ENCODE measurements at places on chromosomes 6 and 20. TPM values are rescaled to one million over a fixed set of nuclear protein-coding genes. Genes with fewer than 3 reads are reported as not detected.

CDSN gene
- total RNA-seq = not detected

DNA sequence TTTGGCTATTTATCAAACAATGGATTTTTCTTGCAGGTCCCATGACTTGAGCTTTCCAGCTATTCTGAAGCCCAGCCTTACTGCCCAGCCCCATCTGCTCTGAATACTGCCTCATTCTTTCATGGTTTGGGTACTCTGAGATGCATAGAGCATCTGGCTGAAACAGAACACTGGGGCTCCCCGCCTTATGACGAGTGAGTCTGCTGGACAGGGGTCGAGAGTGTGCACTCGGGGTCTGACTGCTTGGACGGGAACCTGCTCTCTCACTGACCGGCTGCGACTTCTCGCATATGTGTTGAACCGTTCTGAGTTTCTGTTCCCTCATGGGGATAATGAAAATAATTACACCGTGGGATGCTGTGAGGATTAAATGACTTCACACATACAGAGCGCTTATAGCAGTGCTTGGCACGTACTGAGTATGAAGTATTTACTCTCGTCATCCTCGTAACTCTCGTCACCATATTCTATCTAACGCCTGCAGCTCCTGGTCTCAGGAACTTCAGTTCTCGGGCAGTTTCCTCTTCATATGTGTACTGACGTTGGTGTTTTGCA, 59.5 kb upstream of the MPC1 start:
- H3K4me1 ChIP-seq = no peaks in the 10 kb centered on the region
- H3K27ac ChIP-seq = no peak overlapping the region
- no peaks in the 10 kb centered on the region for H3K27me3 ChIP-seq
- DNase-seq = no peak

DNA sequence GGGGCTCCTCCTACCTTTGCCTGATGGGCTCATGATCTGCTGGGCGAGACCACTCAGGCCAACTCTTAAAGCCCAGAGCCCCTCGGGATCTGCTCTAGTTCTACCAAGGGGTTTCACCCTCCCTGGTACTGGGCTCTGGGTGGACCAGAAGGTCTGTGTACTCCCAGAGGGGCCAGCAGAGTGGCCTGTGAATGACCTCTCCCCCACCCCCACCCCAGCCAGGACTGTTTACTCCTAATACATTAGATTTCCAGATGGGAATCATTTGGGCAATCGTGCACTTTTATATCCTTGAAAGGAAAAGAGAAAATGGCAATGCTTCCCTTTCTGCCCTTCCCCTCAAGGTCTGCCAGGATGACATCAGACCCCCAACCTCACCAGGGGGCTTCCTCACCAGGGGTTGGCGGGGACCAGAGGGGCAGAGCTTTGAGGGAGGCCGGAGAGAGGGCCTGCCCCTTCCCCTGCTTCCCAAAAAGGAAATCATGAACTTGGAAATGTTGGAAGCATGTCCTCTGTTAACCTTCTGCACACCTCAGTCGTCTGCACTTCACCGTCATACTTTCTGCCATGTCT, 37.1 kb upstream of the PMEPA1 start:
- peaks cover 23% of the 10 kb centered on the region for H3K4me1 ChIP-seq
- H3K27ac ChIP-seq = no peak overlapping the region
- no peaks in the 10 kb centered on the region for H3K27me3 ChIP-seq
- no peak overlapping the region for H3K4me3 ChIP-seq
- no peak for DNase-seq
- H3K36me3 ChIP-seq = no peaks in the 10 kb centered on the region

DNA sequence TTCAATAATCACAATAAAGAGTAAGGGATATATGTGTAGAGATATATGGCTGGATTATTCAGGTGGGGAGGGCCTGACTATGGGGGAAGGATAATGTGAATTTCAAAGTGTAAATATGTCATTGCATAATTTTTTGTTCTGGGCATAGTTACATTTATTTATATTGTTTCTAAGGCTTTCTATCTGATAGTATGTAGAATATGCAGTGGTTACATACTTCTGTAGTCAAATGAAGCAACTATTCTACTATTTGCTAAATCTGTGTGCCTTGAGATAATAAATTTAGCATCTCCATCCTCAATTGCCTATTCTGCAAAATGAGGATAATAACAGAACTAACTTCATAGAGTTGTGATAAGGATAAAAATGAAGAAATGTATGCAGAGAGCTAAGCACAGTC, 359.2 kb downstream of the CDKAL1 start:
- no peak for DNase-seq
- no peak overlapping the region for H3K27ac ChIP-seq
- no peak overlapping the region for H3K4me3 ChIP-seq
- peaks cover 11% of the 10 kb centered on the region for H3K36me3 ChIP-seq
- H3K4me1 ChIP-seq = peaks cover 8% of the 10 kb centered on the region

- no peak overlapping the region for H3K4me3 ChIP-seq
- peaks cover 8% of the 10 kb centered on the region for H3K36me3 ChIP-seq
- H3K4me1 ChIP-seq = no peaks in the 10 kb centered on the region
These were observed 609.1 kb upstream of the SLC35B3 start for GRCh38 chr6:9044426-9044825.

DNA sequence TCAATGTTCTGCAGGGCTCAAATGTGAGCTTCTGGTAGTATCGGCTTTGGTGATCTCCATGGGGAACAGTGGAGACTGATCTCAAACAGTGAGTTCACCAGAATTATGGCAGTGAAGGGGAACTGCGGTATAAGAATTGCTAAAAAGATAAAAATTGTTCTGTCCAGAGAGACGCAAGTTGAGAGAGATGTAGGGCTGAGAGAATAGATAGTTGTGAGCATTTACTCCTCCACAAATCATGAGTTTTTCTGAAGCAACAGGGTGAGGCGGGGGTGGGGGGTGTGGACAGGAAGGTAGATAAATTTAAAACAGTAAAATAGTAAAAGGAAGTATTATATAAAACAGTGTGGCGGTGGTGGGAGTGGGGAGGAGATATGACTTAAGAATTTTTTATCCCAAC, 98.6 kb upstream of the NEDD9 start:
- H3K4me1 ChIP-seq = peaks cover 6% of the 10 kb centered on the region
- H3K4me3 ChIP-seq = no peak overlapping the region
- no peak for DNase-seq

DNA sequence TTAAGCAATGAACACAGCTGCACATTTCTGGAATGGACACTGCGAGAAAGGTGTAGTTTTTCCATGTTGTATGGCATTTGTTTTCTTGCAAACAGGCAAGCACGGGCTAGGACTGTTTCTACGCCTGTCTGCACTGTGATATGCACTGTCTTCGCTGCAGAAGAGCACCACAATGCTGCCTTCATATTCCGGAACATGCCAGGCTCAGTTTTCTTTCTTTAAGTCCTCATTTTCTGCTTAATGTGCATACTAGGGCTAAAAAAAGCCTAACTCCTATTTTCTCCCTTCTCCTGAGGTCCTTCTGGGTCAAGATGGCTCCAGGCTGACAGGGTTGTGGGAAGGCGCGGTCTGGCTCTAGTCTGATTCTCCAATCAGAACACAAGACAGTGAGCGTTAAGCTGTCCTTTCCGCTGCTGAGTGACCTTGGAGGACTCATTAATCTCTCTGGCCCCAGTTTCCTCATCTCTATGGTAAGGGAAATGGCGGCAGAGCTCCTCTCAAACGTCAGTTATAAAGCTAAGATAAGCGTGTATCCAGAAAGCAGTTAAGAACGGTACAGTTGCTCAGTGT, 379.9 kb downstream of the C6orf118 start:
- no peak overlapping the region for H3K27ac ChIP-seq
- H3K4me1 ChIP-seq = no peaks in the 10 kb centered on the region
- peaks cover 8% of the 10 kb centered on the region for H3K36me3 ChIP-seq
- no peak overlapping the region for H3K4me3 ChIP-seq
- no peak for DNase-seq

OXT gene
- not detected for total RNA-seq

- no peaks in the 10 kb centered on the region for H3K27me3 ChIP-seq
- H3K4me1 ChIP-seq = peaks cover 6% of the 10 kb centered on the region
- no peak for DNase-seq
- peaks cover 2% of the 10 kb centered on the region for H3K36me3 ChIP-seq
- no peak overlapping the region for H3K27ac ChIP-seq
These were observed 338.2 kb upstream of the ZFP64 start for GRCh38 chr20:52529826-52530225.

DNA sequence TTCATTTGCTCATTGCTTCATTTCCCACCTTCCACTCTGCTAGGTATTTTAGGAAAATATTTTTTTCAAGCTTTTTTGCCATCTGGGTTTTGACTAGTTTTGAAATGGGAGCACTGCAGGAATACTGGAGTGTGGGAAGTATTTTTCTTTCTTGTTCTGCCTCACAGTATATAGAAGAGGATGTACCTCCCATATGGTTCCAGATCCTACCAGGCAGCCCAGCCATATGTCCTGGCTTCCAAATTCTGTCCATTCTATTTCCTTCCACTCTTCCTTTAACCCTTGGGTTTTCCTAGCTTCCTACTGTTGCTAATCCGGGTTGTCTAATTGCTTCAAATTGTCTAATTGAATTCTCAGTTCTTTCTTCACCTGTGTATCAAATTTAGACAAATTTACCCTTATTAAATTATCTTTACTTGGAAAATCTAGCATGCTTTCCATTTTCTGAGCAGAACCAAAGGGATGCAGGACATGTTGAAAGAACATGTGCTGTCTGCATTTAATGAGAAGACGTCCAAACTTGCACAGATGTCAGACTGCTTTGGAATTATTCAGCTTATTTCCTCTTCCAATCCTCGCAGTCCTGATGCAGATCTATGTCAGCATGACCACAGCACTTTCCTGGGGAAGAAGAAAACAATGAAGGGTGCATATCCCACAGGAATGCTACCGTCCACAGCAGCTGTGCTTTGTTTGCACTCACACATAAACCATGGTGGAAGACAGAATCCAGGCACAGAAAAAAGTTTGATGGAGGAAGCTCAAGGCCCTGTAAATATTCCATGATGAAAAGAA, 1273.9 kb upstream of the MAP3K7 start:
- no peak overlapping the region for H3K4me3 ChIP-seq
- no peaks in the 10 kb centered on the region for H3K36me3 ChIP-seq
- no peak overlapping the region for H3K27ac ChIP-seq
- no peaks in the 10 kb centered on the region for H3K27me3 ChIP-seq
- no peaks in the 10 kb centered on the region for H3K4me1 ChIP-seq

DNA sequence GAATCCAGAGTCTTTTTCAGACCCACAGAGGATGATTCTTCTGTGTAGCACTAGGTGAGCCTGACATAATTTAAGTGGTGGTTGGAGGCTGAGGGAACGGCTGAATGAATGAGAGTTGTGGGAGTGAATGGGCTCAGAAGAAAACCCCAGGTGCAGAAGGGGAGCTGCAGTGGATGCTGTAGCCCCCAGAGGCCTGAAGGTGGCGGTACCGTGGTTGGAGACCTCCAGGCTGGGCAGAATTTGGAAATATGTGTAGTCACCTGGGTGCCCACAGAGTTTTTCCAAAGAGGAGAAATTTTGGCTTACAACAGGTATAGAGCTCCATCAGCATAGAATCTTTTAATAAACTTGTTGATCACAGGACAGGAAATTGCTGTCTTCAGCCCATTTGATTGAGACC, 6.5 kb upstream of the RAET1G start:
- H3K27me3 ChIP-seq = peaks cover 94% of the 10 kb centered on the region
- peaks cover 6% of the 10 kb centered on the region for H3K4me1 ChIP-seq
- no peak overlapping the region for H3K27ac ChIP-seq

FAM162B gene
- total RNA-seq = 1.6 TPM

OR2J3 gene
- 0.30 TPM for total RNA-seq

GJA1 gene
- 682 TPM for total RNA-seq

FLRT3 gene
- 1.0 TPM for total RNA-seq

CAGE1 gene
- total RNA-seq = 0.11 TPM

DNA sequence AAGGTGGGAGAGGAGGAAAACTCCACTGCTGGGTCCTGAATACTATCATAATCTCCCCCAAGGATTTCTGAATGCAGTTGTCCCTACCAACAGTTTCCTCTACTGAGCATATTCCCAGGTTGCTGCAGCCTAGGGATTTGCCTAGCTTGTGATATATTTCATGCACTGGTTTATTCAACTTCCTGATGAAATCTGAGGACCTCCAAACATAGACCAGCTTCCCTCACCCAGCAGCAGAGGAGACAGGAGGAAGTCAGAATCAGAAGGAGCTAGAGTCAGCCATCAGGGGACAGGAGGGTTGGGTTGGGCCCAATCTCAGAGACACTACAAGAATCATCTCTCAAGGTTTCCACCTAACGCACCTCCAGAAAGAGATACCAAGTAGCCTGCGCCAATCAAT, 138.4 kb upstream of the TOP1 start:
- H3K36me3 ChIP-seq = no peaks in the 10 kb centered on the region
- H3K27ac ChIP-seq = no peak overlapping the region
- H3K4me1 ChIP-seq = no peaks in the 10 kb centered on the region
- no peak for DNase-seq
- 0 out of 2 replicates have a peak, but pooled peaks cover 5% of the 10 kb centered on the region for H3K27me3 ChIP-seq
- H3K4me3 ChIP-seq = no peak overlapping the region

KATNA1 gene
- 16.1 TPM for total RNA-seq

GRCh38 chr6:45666846-45667245, 289.1 kb upstream of the SUPT3H start:
- H3K4me1 ChIP-seq = peaks cover 28% of the 10 kb centered on the region
- peaks cover 42% of the 10 kb centered on the region for H3K27me3 ChIP-seq
- H3K27ac ChIP-seq = no peak overlapping the region
- no peak overlapping the region for H3K4me3 ChIP-seq

DACT2 gene
- 4.9 TPM for total RNA-seq

DNA sequence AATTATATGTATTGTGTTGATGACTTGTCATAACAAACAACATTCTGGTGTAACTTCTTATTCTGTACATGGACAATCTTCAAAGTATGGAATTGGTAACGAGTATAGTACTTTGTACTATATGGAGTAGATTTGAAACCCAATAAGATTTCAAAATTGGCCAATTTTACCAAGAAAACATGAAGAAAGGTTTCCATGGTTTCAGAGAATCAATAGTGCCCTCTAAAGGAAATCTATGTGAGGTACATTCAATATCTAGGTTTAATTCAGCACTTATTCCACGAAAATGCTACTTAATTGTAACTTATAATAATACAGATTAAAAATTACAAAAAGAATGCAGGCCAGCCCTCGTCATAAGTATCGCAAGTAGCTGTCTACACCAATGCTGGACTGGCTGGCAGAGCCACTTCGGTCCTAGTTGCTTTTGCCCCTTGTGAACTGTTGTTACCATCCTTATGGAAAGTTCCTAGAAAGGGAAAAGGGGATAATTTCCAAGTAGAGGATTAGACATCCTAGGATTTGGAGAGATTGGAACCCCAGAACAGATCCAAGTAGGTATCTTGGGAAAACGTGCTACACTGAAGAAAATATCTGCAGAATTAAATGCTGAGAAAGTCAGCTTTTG, 70.9 kb downstream of the LCA5 start:
- no peaks in the 10 kb centered on the region for H3K27me3 ChIP-seq
- DNase-seq = no peak
- no peak overlapping the region for H3K4me3 ChIP-seq
- H3K4me1 ChIP-seq = peaks cover 20% of the 10 kb centered on the region
- no peak overlapping the region for H3K27ac ChIP-seq
- no peaks in the 10 kb centered on the region for H3K36me3 ChIP-seq

GRCh38 chr6:41748542-41748941, 1.3 kb upstream of the PGC start:
- no peaks in the 10 kb centered on the region for H3K4me1 ChIP-seq
- H3K36me3 ChIP-seq = no peaks in the 10 kb centered on the region
- H3K27ac ChIP-seq = no peak overlapping the region
- DNase-seq = no peak
- H3K27me3 ChIP-seq = peaks cover 3% of the 10 kb centered on the region
- H3K4me3 ChIP-seq = no peak overlapping the region

GRCh38 chr6:163554032-163554431, 139.5 kb downstream of the QKI start:
- no peaks in the 10 kb centered on the region for H3K27me3 ChIP-seq
- no peak overlapping the region for H3K4me3 ChIP-seq
- H3K4me1 ChIP-seq = peaks cover 22% of the 10 kb centered on the region
- no peak overlapping the region for H3K27ac ChIP-seq
- peaks cover 23% of the 10 kb centered on the region for H3K36me3 ChIP-seq

CPXM1 gene
- 57.1 TPM for total RNA-seq
